Fibroblast of the conjunctiva (primary cell): ENCODE measurements at places on chromosomes 1 and 21.

GRCh38 chr1:7644961-7645750 lies 125.9 kb upstream of the VAMP3 start:
- DNase-seq = no peak

GRCh38 chr1:94821636-94822305 lies 1.6 kb downstream of the SLC44A3 start:
- no peak for DNase-seq

GRCh38 chr1:57041901-57042300 lies 76.1 kb upstream of the C8B start:
- DNase-seq = no peak

- no peak for DNase-seq
These were observed 4.3 kb downstream of the NTMT2 start for GRCh38 chr1:170150016-170150415.

DNA sequence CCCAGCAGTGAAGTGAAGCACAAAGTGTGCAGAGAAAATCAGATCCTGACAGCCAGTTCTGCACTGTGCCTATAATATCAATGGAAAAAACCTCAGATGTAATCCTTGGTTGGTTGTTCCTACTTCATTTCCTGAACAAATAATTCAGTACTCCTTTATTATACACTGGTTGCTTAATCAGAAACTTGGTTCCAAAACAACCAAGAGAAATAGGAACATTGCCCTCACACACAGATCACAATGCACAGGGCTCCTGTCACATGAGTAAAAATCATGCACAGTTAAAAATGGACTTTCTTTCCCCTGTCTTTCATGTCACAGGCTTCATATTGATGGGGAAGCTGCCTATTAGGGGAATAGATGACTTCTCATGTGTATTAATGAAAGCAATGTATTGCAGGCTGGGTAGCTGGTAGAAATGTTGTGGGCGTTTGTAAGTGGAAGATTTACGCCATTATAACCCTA lies 9.7 kb downstream of the DNASE2B start:
- no peak for DNase-seq

GRCh38 chr1:226577401-226578180 lies 29.0 kb downstream of the STUM start:
- DNase-seq = no peak

GRCh38 chr21:41220208-41220733 lies 52.3 kb downstream of the BACE2 start:
- no peak for DNase-seq

DNA sequence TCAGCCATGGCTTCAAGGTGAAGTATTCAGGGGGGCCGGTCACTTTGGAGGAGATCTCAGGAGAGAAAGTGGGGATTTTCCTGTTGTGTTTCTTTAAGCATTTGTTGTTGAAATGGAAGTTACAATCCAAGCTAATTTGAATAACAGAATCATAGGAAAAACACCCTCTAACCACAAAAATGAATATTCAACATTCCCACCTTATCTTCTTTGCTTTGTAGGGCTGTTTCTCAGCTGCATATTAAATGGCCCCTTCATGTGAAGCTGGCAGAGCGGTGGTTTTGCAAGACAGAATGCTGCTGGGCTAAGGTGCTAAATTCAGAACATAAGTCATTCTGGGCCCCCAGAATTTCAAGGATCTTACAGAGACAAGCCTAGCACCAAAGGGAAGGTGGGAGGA lies 279.0 kb downstream of the RRAGC start:
- no peak for DNase-seq

DNA sequence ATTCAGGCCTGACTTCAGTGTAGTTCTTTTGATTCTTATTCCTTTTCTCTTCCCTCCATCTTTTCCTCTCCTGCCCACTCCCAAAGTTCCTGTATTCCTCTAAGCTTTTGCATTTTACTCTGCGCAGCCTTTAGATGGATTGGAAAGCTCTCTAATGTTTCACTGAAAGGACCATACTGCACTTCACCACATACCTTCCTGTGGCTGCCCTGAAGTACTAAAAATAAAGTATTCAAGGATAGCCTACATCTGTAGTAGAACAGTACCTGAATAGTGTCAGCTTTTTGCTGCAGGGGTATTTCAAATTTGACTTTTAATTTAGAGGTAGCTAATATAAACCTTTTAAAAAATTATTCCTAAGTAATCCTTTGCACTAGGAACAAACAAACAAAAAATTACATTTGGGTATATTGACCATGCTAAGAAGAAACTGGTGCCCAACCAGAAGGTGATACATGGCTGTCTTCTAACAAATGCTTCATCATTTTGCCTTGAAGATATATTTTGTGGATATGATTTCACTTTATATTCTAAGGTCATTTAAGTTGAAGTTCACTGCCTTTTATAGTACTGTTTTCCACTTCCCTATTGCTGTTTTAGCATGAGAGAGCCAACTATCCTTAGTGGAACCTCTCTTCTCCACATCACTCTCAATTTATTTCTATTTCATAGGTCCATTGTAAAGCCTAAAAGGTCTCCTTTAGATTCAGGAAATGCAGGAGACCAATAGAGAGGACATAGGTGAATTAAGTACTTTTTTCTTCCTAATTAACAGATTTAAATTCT lies 22.8 kb downstream of the FAM20B start:
- no peak for DNase-seq

DNA sequence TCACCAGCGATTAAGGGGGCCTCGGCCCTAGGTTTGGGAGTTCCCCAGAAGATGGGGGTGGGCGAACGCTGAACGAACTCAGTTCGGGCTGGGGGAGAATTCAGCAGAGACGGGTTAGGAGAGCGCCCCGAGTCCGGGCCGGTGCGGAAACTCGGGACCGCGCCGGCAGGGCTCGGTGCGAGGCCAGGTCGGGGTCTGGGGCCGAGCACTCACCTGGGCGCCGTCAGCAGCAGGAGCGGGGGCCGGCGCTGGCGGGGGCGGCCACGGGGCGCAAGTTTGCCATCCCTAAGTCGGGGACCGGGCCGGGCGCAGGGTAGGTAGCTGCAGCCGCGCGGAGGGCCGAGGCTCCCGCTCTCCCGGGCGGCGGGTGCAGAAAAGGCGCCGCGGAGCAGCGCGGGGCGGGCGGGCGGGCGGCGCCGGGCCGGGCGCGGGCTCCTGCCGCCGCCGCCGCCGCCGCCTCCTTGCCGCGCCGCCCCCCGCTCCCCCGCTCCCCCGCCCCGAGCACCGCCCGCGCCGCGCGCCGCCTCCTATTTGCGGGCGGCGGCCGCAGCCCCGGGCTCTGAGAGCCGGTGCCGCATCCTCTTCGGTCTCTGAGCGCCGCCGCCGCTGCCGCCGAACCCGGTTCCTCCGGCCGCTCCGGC lies 349 bp downstream of the ADGRB2 start:
- DNase-seq = no peak

DNA sequence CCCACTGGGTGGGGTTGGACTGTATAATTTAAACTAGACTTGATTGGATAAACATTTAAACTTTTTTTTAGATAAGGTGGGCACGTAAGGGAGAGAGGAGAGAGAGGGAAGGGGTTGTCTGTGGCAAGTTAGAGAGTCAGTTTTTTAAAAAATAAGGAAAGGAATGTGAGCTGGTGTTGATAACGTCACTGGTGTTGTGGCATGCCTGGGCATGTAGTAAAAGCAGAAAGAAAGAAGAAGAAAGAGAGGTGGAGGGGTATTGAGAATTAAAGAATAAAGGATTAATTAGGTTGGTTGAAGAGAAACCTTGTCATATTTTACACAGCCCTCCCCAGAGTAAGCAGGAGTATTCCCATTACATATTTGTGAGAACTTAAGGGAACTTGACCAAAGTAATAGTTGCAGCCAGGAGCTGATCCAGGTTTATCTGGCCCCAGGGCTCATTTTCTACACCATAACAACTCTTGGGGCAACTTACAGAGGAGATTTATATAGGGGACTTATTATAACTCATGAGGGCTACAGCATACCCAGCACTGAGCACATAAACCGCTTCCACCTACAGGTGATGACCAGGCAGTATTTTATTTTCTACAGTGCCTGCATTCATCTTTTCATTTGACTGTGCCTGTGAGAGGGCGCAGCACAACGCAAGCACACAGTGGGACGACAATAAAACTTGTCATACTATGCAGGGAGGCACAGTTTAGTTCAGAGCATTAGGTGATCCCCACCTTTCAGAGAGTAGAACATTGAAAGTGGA lies 70.2 kb downstream of the CCDC30 start:
- no peak for DNase-seq

- no peak for DNase-seq
These were observed 230.1 kb downstream of the DUSP10 start for GRCh38 chr1:221511797-221512196.

GRCh38 chr1:245577191-245578157 lies 422.7 kb downstream of the KIF26B start:
- no peak for DNase-seq

- no peak for DNase-seq
These were observed 160.4 kb downstream of the DSCAM start for GRCh38 chr21:40686526-40686925.

GRCh38 chr1:53878492-53879105 lies 11.0 kb downstream of the YIPF1 start:
- DNase-seq = peak; percentile 40
